Effector memory CD4-positive, alpha-beta T cell (primary cell): ENCODE measurements at places on chromosomes 13 and 19.
A peak's percentile ranks its signal among the peaks of the same experiment; 100 is the strongest.

GRCh38 chr19:1848399-1849131 lies at the start of gene REXO1:
TSS of gene REXO1 (minus strand) at chr19:1848483. CDS start at chr19:1848358, 125 bp downstream.
- DNase-seq = peak; percentile 97

GRCh38 chr13:109516186-109516585 lies 270.2 kb downstream of the IRS2 start:
- no peak for DNase-seq

DNA sequence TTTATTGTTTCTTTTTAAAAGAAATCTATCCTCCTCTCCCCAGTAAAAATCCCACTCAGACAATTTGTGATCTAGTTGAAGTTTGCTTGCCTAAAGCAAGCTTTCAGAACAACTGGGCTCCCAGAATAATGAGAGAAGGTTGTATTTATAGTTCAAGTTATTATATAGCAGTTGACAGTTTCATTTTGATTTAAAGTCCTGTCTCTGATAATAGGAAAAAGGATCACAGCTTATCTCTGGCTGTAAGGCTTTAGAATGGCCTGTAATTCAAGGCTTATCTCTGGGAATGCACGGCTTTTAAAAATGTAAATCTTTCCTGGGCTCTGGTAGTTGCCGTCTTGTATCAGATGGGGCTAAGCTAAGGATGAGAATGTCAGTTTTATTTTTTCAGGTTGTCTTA lies 123.3 kb upstream of the TMTC4 start:
- DNase-seq = no peak

DNA sequence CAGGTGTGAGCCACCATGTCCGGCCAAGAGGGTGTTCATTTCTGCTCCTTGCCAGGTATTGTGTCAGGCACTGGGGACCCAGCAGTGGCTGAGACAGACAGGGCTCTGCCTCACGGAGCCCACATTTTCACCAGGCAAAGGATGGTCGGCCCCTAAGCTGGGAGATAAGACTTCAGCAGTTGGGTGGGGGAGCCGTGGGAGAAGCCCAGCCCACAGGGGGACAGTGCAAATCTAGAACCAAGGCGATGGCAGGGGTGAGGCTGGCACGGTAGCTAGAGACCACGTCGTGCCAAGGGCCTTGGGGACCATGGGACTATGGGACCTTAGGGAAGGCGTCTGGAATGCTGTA lies 8.3 kb downstream of the LSR start:
- no peak for DNase-seq

GRCh38 chr19:47679251-47679900 lies 33.8 kb upstream of the EHD2 start:
- DNase-seq = no peak
